ENCODE measurements at places on chromosomes 1 and 21. TPM values are rescaled to one million over a fixed set of nuclear protein-coding genes. Genes with fewer than 3 reads are reported as not detected.

Gene NUAK2
- total RNA-seq, result 24.1 TPM

Gene TTC24
- not detected for total RNA-seq

Gene S100A2
- 519 TPM for total RNA-seq

Gene TAS1R1
- total RNA-seq, result 0.45 TPM

Gene FLG2
- total RNA-seq, result 259 TPM

Gene S100A7A
- not detected for total RNA-seq

Gene FCRL5
- total RNA-seq, result not detected

Gene ODF2L
- total RNA-seq, result 18.0 TPM

Gene EEIG2
- 5.8 TPM for total RNA-seq

Gene FMO4
- 3.1 TPM for total RNA-seq

Gene TCEA3
- 35.7 TPM for total RNA-seq

Gene C8A
- total RNA-seq, result not detected

Gene TPR
- total RNA-seq, result 117 TPM

Gene ISG15
- 10.1 TPM for total RNA-seq

Gene TNFRSF1B
- total RNA-seq, result 35.2 TPM

Gene LDLRAD2
- total RNA-seq, result not detected

DNA sequence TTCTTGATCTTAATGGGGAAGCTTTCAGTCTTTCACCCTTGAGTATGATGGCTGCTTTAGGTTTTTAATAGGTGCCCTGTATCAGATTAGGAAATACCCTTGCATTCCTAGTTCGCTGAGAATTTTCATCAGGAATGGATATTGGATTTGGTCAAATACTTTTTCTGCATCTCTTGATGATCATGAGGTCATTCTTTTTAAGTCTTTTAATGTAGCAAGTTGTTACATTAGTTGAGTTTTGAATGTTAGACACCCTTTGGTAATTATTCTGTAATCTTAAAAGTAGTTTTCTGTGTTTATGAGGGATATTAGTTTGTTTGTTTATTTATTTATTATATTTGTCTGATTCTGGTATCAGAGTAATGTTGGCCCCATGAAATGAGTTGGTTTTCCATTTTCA lies 22.5 kb downstream of the MAN1A2 start:
- H3K4me3 ChIP-seq, result no peak overlapping the region
- H3K36me3 ChIP-seq, result no peaks in the 10 kb centered on the region
- H3K27me3 ChIP-seq, result no peaks in the 10 kb centered on the region
- H3K27ac ChIP-seq, result no peak overlapping the region

DNA sequence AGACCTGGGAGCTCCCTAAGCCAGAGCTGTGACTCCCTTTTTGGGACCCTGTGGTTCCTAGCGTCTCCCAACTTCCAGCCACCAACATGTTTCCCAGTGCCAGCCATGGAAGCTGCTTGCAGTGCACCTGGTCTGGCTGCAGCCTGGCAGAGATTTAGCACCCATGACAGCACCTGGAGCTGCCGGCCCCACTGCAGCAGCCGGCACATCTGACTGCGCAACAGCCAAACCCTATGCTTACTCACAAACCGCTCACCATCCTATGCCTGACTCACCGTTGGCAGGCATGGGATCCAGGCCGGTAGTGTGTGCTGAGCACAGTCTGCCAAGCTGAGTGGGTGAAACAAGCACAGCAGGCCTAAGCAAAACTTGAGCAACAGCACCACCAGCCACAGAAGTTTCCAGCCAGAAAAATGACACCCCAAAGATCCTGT lies 435.9 kb upstream of the PRMT6 start:
- H3K4me3 ChIP-seq, result no peak overlapping the region
- H3K4me1 ChIP-seq, result no peaks in the 10 kb centered on the region
- no peaks in the 10 kb centered on the region for H3K36me3 ChIP-seq
- DNase-seq, result no peak

DNA sequence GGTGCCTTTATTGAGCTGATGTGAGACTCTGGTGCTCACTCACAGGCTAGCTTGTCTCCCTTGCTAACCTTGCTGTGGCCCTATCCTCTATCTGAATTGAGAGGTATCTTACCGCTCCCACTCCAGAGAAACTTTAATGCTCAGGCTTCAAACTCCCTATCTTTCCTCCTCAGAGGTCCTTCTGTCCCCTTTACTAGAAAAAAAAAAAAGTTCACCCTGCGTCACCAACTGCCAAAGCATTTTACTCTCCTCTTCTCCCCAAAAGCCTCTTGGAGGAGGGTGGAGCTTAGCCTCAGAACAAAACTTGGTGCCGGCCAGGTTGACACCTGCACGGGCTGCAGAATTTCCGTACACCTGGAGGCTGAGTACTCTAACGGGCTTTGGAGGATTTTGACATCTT lies 55.1 kb downstream of the ATP2B4 start:
- no peaks in the 10 kb centered on the region for H3K27me3 ChIP-seq
- H3K36me3 ChIP-seq, result peaks cover 20% of the 10 kb centered on the region
- H3K27ac ChIP-seq, result no peak overlapping the region
- peaks cover 18% of the 10 kb centered on the region for H3K4me1 ChIP-seq
- DNase-seq, result no peak

DNA sequence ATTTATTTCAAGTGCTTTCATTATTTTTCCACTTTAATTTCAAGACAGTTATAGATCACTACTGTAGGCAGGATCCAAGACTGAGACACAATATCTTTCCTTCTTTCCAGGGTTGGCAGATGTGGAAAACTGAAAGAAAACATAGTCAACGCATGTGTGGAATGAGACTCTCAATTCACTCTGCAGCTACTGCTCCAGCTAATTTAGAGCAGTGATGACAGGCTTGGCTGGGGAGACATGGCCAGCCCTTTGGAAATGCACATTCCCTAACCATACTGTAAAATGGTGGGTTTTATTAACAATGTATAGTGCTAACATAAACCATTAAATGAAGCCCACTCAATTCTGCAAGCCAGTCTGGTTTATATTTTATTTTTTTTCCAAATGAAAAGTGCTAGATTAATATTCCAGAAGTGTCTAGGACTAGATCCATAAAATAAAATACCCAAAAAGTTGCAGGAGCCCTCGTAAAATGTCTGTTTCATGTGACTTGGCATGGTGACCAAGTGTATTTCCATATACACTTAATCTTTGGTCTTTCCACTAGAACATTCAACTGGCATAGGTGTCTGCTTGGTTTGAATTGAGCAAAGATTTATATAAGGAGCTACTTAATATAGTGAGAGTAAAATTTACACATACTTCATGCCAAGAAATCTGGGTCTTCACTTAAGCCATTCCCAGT lies 32.9 kb downstream of the COL11A1 start:
- H3K36me3 ChIP-seq, result no peaks in the 10 kb centered on the region
- H3K4me1 ChIP-seq, result no peaks in the 10 kb centered on the region
- no peak for DNase-seq
- H3K27ac ChIP-seq, result no peak overlapping the region
- no peak overlapping the region for H3K4me3 ChIP-seq

DNA sequence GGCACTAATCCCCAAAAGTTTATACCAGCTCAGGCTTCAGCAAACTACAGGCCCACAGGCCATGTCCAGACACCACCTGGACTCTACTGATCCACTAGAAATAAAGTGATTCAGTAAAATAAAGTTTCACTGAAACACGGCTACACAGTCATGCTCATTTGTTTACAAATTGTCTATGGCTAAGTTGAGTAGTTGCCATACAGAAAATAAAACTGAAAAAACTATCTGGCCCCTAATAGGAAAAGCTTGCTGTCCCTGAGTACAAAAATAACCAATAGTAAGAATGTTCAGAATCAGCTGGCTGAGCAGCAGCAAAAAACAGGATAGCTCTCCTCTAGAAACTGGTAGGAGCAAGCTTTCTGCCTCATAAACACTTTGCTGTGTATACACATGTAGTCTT lies 221.5 kb downstream of the RERE start:
- DNase-seq, result no peak
- H3K4me3 ChIP-seq, result no peak overlapping the region
- no peaks in the 10 kb centered on the region for H3K36me3 ChIP-seq
- H3K4me1 ChIP-seq, result peaks cover 8% of the 10 kb centered on the region
- no peaks in the 10 kb centered on the region for H3K27me3 ChIP-seq
- H3K27ac ChIP-seq, result no peak overlapping the region

- no peak for DNase-seq
- H3K4me3 ChIP-seq, result no peak overlapping the region
- no peak overlapping the region for H3K27ac ChIP-seq
- no peaks in the 10 kb centered on the region for H3K36me3 ChIP-seq
- no peaks in the 10 kb centered on the region for H3K4me1 ChIP-seq
These were observed 184.3 kb downstream of the NCAM2 start for GRCh38 chr21:21182401-21183010.

DNA sequence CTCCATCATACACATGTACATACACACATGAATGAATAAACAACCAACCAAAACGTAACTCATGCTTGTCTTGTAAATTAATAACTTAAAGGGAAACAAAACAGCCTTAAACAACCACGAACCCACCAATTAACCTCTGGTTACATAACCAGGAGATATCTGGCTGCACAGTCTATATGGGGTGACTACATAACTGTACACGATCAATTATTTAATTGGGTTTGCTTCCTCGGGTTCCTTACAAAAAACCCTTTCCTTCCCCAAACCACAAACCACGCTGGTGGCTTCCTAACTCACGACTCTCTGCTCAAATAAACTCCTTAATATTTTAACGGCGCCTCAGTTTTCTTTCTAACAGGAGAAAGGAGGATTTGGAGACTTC lies 744 bp downstream of the ZNF670 start:
- no peaks in the 10 kb centered on the region for H3K36me3 ChIP-seq
- peaks cover 16% of the 10 kb centered on the region for H3K4me1 ChIP-seq
- peak overlapping the region; percentile 75 for H3K4me3 ChIP-seq
- H3K27me3 ChIP-seq, result no peaks in the 10 kb centered on the region

- no peaks in the 10 kb centered on the region for H3K27me3 ChIP-seq
- H3K4me3 ChIP-seq, result no peak overlapping the region
- peaks cover 48% of the 10 kb centered on the region for H3K4me1 ChIP-seq
- no peaks in the 10 kb centered on the region for H3K36me3 ChIP-seq
These were observed 41.0 kb upstream of the BACH1 start for GRCh38 chr21:29257701-29258100.

- no peak overlapping the region for H3K4me3 ChIP-seq
- no peak for DNase-seq
- no peaks in the 10 kb centered on the region for H3K27me3 ChIP-seq
- H3K36me3 ChIP-seq, result no peaks in the 10 kb centered on the region
These were observed 480.7 kb downstream of the MRPL39 start for GRCh38 chr21:25126564-25126963.

DNA sequence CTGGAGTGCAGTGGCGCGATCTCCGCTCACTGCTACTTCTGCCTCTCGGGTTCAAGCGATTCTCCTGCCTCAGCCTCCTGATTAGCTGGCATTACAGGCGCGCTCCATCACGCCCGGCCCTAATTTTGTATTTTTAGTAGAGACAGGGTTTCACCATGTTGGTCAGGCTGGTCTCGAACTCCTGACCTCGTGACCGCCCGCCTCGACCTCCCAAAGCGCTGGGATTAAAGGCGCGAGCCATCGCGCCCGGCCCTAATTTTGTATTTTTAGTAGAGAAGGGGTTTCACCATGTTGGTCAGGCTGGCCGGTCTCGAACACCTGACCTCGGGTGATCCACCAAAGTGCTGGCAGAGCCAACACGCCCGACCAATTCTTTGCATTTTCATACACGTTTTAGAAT lies 48.0 kb upstream of the LCE5A start:
- no peaks in the 10 kb centered on the region for H3K27me3 ChIP-seq
- H3K27ac ChIP-seq, result no peak overlapping the region
- DNase-seq, result no peak
- H3K36me3 ChIP-seq, result no peaks in the 10 kb centered on the region
- peaks cover 8% of the 10 kb centered on the region for H3K4me1 ChIP-seq

- peaks cover 32% of the 10 kb centered on the region for H3K4me1 ChIP-seq
- H3K4me3 ChIP-seq, result no peak overlapping the region
- H3K36me3 ChIP-seq, result no peaks in the 10 kb centered on the region
- DNase-seq, result no peak
- no peak overlapping the region for H3K27ac ChIP-seq
- peaks cover 19% of the 10 kb centered on the region for H3K27me3 ChIP-seq
These were observed 2.3 kb upstream of the CCSAP start for GRCh38 chr1:229344937-229345684.

DNA sequence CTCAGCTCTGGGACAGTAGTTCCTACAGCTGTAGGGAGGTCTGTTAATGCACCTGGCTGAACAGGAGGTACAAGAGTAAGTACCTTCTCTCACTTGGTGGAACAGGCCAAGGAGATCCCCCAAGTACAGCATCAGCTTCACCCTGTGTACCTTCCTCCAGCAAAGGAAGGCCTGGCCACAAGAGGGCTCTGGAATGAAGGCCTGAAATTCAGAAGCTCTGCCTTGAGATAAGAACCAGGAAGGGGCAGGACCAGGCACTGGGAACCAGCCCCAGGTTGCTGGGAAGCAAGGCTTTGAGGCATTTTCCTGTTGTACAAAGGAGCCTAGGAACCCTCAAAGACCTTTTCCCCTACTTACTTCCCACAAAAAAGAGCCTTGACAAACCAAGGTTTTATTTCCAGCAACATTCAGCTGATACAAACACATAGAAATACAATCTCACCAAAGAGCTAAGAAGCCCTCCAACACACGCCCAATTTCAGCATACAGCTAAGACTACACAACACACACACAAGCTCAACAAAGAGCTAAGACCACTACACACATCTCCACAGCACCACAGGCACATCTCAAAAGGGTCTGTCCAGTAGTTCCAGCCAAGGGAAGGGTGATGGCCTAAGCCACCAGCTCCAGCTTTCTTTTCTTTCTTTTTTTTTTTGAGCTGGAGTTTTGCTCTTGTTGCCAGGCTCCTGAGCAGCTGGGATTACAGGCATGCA lies 23.5 kb downstream of the F11R start:
- no peak for DNase-seq
- peak overlapping the region; percentile 59 for H3K27ac ChIP-seq
- no peak overlapping the region for H3K4me3 ChIP-seq
- peaks cover 32% of the 10 kb centered on the region for H3K36me3 ChIP-seq
- H3K4me1 ChIP-seq, result peaks cover 13% of the 10 kb centered on the region
- no peaks in the 10 kb centered on the region for H3K27me3 ChIP-seq

- H3K4me1 ChIP-seq, result peaks cover 16% of the 10 kb centered on the region
- H3K27me3 ChIP-seq, result no peaks in the 10 kb centered on the region
- no peak overlapping the region for H3K4me3 ChIP-seq
- no peak overlapping the region for H3K27ac ChIP-seq
- no peak for DNase-seq
These were observed 505.8 kb downstream of the SMYD3 start for GRCh38 chr1:246001142-246001836.

DNA sequence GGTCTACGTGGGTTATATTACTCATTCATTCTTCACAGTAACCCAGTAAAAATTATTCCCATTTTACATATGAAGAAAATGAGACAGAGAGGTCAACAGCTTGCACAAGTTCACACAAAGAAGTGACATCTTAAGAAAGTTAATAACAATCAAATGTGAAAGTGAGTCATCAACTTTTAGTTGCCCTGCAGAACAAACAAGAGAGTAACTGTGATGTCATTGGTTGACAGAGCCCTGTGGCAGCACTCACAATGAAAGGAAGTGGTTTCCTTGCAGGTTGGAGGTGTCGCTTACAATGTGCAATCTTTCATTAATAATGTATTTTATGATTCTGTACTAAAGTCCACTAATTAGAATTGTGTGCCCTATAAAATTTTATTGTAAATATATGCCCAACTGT lies 369.6 kb downstream of the RYR2 start:
- no peak for DNase-seq
- H3K27ac ChIP-seq, result no peak overlapping the region
- H3K4me3 ChIP-seq, result no peak overlapping the region
- no peaks in the 10 kb centered on the region for H3K27me3 ChIP-seq

- no peaks in the 10 kb centered on the region for H3K36me3 ChIP-seq
- no peak overlapping the region for H3K4me3 ChIP-seq
- no peak overlapping the region for H3K27ac ChIP-seq
- peaks cover 25% of the 10 kb centered on the region for H3K4me1 ChIP-seq
- DNase-seq, result no peak
These were observed 142.5 kb downstream of the RERE start for GRCh38 chr1:8674912-8675311.

Measured in suprapubic skin (tissue), 4 donors.